ENCODE measurements at places on chromosomes 5 and 9.

- DNase-seq = no peak
These were observed 65.4 kb upstream of the ANKRD55 start for GRCh38 chr5:56298336-56299090.

DNA sequence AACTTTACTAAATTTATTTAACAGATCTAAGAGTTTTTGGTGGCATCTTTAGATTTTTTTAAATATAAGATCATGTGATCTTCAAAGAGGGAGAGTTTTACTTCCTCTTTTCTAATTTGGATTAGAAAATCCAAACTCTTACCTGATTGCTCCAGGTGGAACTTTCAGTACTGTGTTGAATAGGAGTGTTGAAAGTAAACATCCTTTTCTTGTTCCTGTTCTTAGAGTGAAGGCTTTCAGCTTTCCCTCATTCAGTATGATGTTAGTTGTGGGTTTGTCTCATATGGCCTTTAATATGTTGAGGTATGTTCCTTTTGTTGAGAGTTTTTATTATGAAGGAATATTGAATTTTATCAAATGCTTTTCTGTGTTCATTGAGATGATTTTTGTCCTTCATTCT lies 650.0 kb upstream of the SGCD start:
- DNase-seq = no peak

- DNase-seq = no peak
These were observed 3.3 kb downstream of the ADRB2 start for GRCh38 chr5:148829734-148830133.

GRCh38 chr5:42791151-42791550 lies 20.5 kb downstream of the SELENOP start:
- no peak for DNase-seq

- DNase-seq = no peak
These were observed 147.2 kb upstream of the EFNA5 start for GRCh38 chr5:107817951-107818350.

GRCh38 chr9:4962085-4962484 lies 23.0 kb upstream of the JAK2 start:
- DNase-seq = no peak

GRCh38 chr5:6728011-6728794 lies 15.0 kb downstream of the TENT4A start:
- no peak for DNase-seq

- DNase-seq = no peak
These were observed 107.3 kb upstream of the PTGER4 start for GRCh38 chr5:40572391-40572790.

GRCh38 chr5:175354964-175355363 lies 89.0 kb downstream of the DRD1 start:
- DNase-seq = no peak

GRCh38 chr9:136544548-136544963 lies 1.3 kb downstream of the NOTCH1 start:
- DNase-seq = peak; percentile 46
